ENCODE measurements at places on chromosomes 2 and 18. TPM values are rescaled to one million over a fixed set of nuclear protein-coding genes. Genes with fewer than 3 reads are reported as not detected.

DNA sequence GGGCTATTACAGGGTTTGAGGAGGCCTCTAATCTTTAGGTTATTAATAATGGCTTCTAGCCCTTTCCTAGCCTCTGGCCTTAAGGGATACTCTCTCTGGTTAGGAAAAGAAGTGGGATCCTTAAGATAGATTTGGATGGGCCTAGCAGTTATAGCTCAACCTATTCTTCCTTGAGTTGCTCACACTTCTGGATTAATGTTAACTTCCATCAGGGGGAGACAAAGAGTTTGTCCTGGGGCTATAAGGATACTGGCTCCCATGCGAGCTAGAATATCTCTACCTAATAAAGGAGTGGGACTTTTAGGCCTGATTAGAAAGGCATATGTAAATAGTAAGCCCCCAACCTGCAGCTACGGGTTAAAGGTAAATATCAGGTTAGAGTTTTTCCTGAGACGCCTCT, 14.3 kb upstream of the PTH2R start:
- H3K27me3 ChIP-seq: no peaks in the 10 kb centered on the region
- no peak for DNase-seq
- no peaks in the 10 kb centered on the region for H3K4me1 ChIP-seq
- no peaks in the 10 kb centered on the region for H3K36me3 ChIP-seq
- H3K27ac ChIP-seq: no peak overlapping the region

DNA sequence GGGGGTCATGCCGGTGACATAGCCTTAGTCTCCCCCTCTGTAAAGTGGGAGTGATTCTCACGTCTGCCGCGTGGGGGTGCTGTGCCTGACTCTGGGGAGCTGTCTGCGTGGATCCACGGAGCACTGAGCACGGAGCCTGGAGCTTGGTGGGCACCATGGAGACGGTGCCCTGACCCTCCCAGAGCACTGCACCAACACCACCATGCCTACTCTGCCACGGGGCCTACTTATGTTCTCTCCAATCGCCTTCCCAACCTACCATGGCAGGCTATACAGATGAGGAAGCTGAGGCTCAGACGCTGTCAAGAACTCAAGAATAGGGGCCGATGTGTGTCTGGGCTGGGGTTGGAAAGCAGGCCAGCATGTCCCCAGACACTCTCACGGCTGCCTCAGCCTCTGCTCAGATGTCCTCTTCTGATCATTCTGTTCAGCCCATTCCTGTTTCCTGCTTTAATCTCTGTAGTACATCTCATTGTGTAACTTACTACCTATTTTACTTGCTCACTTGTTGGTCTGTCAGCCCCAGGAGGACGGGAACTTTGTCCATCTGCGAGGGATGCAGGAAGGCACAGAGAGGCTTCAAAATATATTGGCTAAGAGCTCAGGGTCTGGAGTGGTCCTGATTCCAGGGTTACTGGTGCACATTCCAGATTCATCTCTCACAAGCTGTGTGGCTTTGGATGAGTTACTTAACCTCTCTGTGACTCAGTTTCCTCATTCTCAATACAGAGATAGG, 168.1 kb upstream of the HS6ST1 start:
- no peak for DNase-seq
- H3K4me3 ChIP-seq: no peak overlapping the region
- no peaks in the 10 kb centered on the region for H3K36me3 ChIP-seq
- H3K27me3 ChIP-seq: no peaks in the 10 kb centered on the region
- H3K27ac ChIP-seq: no peak overlapping the region

GRCh38 chr2:238016526-238016925, 44.3 kb upstream of the SCLY start:
- peaks cover 3% of the 10 kb centered on the region for H3K4me1 ChIP-seq
- peaks cover 54% of the 10 kb centered on the region for H3K36me3 ChIP-seq
- DNase-seq: no peak
- H3K27me3 ChIP-seq: no peaks in the 10 kb centered on the region
- H3K4me3 ChIP-seq: no peak overlapping the region

The LRRTM1 gene
- not detected for total RNA-seq

GRCh38 chr2:51105811-51106210, 73.9 kb upstream of the NRXN1 start:
- no peaks in the 10 kb centered on the region for H3K4me1 ChIP-seq
- H3K36me3 ChIP-seq: no peaks in the 10 kb centered on the region
- no peak overlapping the region for H3K27ac ChIP-seq
- H3K27me3 ChIP-seq: no peaks in the 10 kb centered on the region

The CGREF1 gene
- total RNA-seq: not detected

The KCNS3 gene
- total RNA-seq: not detected

- H3K27ac ChIP-seq: no peak overlapping the region
- DNase-seq: no peak
- H3K27me3 ChIP-seq: peaks cover 3% of the 10 kb centered on the region
- H3K4me3 ChIP-seq: no peak overlapping the region
Observed at GRCh38 chr2:47118581-47118980, 36.5 kb downstream of the STPG4 start.

DNA sequence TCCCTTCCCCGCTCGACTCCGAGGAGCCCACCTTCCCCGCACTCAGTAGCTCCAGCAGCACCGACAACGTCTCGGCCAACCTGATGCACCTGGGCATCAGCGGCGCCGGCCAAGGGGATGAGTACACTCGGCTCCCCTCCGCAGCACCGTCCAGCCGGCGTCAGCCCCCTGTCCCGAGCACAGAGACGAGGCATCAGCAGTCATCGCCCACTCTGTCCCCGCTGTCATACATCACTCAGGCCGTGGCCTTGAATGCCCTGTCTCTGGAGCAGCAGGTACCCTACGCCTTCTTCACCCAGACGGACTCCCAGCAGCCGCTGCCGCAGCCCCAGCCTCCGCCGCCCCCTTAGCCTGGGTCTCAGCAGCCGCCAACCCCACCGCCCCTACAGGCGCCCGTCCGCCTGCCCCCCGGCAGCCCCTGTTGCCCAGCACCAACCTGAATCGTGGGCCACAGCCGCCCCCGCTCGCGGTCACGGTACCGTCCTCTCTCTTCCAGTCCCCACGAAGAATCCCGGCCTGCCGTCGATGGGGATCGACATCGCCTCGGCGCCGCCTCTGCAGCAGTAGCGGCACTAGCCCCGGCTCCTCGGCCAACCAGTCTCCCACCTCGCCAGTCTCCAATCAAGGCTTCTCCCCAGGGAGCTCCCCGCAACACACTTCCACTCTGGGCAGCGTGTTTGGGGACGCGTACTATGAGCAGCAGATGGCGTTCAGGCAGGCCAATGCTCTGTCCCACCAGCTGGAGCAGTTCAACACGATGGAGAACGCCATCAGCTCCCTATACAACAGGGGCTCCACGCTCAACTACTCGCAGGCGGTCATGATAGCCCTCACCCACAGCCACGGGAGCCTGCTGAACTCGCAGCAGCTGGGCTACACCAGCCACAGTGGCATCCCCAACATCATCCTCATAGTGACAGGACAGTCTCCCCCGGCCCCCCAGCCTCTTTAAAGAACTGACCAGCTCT, 1195.9 kb upstream of the CHAC2 start:
- H3K4me3 ChIP-seq: no peak overlapping the region
- DNase-seq: peak; percentile 8
- no peak overlapping the region for H3K27ac ChIP-seq

The NYAP2 gene
- not detected for total RNA-seq

The KCNK3 gene
- not detected for total RNA-seq

The DYNAP gene
- not detected for total RNA-seq

DNA sequence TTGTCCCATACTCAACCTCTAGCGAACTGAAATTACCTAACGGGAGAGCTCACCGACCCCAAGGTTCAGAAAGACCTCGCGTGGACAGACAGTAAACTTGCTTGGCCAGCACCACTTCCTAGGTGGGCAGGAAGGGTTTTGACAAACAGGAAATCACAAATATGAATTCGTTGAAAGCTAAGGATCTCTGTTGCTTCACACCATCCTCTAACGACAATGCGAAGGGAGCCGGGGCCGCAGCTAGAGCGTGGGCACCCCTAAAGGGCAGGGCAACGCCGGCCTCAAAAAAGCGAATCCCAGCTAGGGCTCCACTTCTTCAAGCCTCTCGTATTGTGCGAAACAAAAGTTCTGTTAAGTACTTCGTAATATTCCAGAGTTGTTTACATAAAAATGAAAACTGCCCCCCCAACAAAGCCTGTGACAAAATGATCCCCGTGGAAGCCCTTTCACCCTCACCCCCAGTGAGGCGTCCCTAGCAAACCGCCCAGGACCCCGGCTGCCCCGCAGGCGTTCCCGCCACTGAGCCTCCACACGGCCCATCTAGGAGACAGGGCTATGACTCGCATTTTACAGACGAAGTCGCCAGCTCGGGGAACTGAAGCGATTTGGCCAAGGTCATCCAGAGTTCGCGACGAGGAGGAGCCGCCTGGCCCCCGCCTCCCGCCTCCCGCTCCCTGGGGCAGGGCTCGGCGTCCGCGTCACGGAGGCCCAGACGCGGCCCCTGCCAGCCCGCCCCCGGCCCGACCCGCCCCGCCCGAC, 548 bp downstream of the KANSL3 start:
- H3K4me1 ChIP-seq: peaks cover 29% of the 10 kb centered on the region
- peak overlapping the region; percentile 75 for H3K27ac ChIP-seq
- no peaks in the 10 kb centered on the region for H3K27me3 ChIP-seq
- peak overlapping the region; percentile 98 for H3K4me3 ChIP-seq
- DNase-seq: peak; percentile 65
- H3K36me3 ChIP-seq: peaks cover 17% of the 10 kb centered on the region

DNA sequence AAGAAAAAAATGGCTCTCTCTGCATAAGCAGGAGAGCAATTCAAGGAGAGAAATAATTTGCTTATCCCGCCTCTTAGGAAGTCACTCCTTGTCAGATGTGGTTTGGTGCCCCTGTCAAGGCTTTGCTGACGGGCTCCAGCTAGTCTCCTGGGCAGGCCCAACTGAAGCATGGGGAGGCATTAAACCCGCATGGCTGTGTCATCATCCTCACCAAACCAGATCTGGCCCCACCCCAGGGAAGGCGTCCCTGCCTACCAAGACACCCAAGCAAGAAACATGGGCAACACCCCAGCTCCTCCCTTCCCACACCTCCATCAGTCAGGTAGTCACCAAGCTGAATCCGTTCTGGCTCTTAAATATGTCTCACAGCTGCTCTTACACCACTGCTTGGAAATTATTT, 108.0 kb downstream of the SGPP2 start:
- no peaks in the 10 kb centered on the region for H3K4me1 ChIP-seq
- no peaks in the 10 kb centered on the region for H3K36me3 ChIP-seq
- no peak overlapping the region for H3K27ac ChIP-seq
- DNase-seq: no peak
- H3K27me3 ChIP-seq: no peaks in the 10 kb centered on the region
- H3K4me3 ChIP-seq: no peak overlapping the region

The ALPP gene
- total RNA-seq: not detected

The TRIM43 gene
- not detected for total RNA-seq

DNA sequence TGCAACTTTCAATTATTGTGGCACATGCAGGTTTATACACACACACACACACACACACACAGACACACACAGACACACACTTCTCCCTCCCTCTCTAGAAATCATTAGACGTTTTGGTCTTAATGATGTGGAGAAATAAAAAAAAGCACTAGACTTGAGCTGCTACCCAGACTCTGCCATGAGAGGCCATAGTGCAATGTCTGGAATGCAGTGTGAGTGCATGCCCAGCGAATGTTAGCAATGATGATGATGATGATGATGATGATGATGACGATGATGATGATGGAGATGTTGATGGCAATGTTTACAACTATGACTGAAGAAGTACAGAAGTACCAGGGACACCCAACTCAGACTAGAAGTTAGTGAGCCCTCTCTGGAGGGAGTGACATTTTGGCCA, 23.8 kb upstream of the KLHL29 start:
- peaks cover 14% of the 10 kb centered on the region for H3K27me3 ChIP-seq
- H3K4me3 ChIP-seq: no peak overlapping the region

The RAPH1 gene
- total RNA-seq: 4.3 TPM

- peak overlapping the region; percentile 46 for H3K27ac ChIP-seq
- peaks cover 48% of the 10 kb centered on the region for H3K4me1 ChIP-seq
- peak overlapping the region; percentile 86 for H3K4me3 ChIP-seq
- DNase-seq: no peak
Observed at GRCh38 chr18:75208836-75209128, 157 bp downstream of the PTGR3 start.

GRCh38 chr18:75293591-75293990, 83.0 kb downstream of the TSHZ1 start:
- no peak overlapping the region for H3K4me3 ChIP-seq
- H3K36me3 ChIP-seq: peaks cover 2% of the 10 kb centered on the region
- no peaks in the 10 kb centered on the region for H3K4me1 ChIP-seq
- no peaks in the 10 kb centered on the region for H3K27me3 ChIP-seq
- no peak overlapping the region for H3K27ac ChIP-seq

DNA sequence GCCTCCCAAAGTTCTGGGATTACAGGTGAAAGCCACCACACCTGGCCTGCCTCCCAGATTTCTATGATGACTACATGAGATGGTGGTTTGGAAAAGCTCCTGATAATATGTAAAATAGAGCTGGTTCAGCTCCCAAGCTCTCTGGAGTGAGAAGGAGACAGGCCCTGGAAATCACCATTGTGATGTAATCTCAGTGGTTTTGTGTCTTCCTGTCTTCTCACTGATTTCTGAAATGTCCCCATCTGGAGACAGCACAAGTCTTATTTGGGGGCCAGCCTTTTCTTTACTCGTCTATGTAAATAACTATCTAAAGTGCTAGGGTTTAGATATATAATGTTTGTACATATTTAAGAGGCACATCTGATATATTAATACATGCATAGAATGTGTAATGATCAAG, 64.0 kb downstream of the CCNT2 start:
- H3K4me1 ChIP-seq: no peaks in the 10 kb centered on the region
- DNase-seq: no peak
- H3K27me3 ChIP-seq: no peaks in the 10 kb centered on the region
- no peaks in the 10 kb centered on the region for H3K36me3 ChIP-seq

GRCh38 chr18:43634994-43635393, 357.7 kb upstream of the SYT4 start:
- no peak overlapping the region for H3K27ac ChIP-seq
- no peaks in the 10 kb centered on the region for H3K36me3 ChIP-seq
- no peak for DNase-seq
- H3K4me1 ChIP-seq: no peaks in the 10 kb centered on the region
- no peak overlapping the region for H3K4me3 ChIP-seq

DNA sequence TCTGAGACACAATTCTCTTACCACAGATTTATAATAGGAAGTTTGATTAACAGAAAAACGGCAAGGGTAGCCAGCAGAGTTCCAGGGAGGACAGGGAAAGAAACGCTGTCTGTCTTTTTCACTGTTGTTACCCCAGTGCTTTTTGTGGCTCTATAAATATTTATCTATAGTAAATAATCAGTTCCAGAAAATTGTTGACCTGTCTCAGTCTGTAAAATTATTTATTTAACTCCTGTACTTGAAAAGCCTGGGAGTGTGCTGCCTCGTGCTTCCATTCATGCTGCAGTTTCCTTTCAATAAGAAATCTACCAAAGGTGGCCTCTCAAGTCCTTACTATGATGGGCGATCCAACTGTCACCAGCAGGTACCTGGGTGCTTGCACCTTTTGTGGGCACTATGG, 102.9 kb downstream of the ETAA1 start:
- DNase-seq: no peak
- H3K36me3 ChIP-seq: no peaks in the 10 kb centered on the region

The TUBB8B gene
- not detected for total RNA-seq

GRCh38 chr2:38174646-38175423, 98.9 kb upstream of the CYP1B1 start:
- no peak overlapping the region for H3K27ac ChIP-seq
- H3K4me3 ChIP-seq: no peak overlapping the region
- H3K27me3 ChIP-seq: peaks cover 7% of the 10 kb centered on the region
- no peaks in the 10 kb centered on the region for H3K4me1 ChIP-seq
- no peak for DNase-seq

- DNase-seq: peak; percentile 35
- peaks cover 22% of the 10 kb centered on the region for H3K36me3 ChIP-seq
- peaks cover 16% of the 10 kb centered on the region for H3K4me1 ChIP-seq
- H3K4me3 ChIP-seq: peak overlapping the region; percentile 44
Observed at GRCh38 chr2:117835990-117836760, 21.7 kb downstream of the DDX18 start.
